Left lung (tissue), 14 donors: ENCODE measurements at places on chromosomes 1 and 21.

GRCh38 chr1:154726896-154727753, 119.1 kb upstream of the ADAR start:
- H3K36me3 ChIP-seq: no peaks in the 10 kb centered on the region
- no peak overlapping the region for H3K4me3 ChIP-seq
- H3K27ac ChIP-seq: no peak overlapping the region

- DNase-seq: no peak
- no peaks in the 10 kb centered on the region for H3K36me3 ChIP-seq
- no peak overlapping the region for H3K4me3 ChIP-seq
- H3K4me1 ChIP-seq: no peaks in the 10 kb centered on the region
- no peak overlapping the region for H3K27ac ChIP-seq
- H3K27me3 ChIP-seq: peaks cover 16% of the 10 kb centered on the region
Observed at GRCh38 chr1:7233237-7233540, 447.9 kb downstream of the CAMTA1 start.

- no peaks in the 10 kb centered on the region for H3K36me3 ChIP-seq
- DNase-seq: no peak
- no peaks in the 10 kb centered on the region for H3K4me1 ChIP-seq
- no peaks in the 10 kb centered on the region for H3K27me3 ChIP-seq
- no peak overlapping the region for H3K4me3 ChIP-seq
Observed at GRCh38 chr1:78916986-78917385, 89.5 kb downstream of the ADGRL4 start.

DNA sequence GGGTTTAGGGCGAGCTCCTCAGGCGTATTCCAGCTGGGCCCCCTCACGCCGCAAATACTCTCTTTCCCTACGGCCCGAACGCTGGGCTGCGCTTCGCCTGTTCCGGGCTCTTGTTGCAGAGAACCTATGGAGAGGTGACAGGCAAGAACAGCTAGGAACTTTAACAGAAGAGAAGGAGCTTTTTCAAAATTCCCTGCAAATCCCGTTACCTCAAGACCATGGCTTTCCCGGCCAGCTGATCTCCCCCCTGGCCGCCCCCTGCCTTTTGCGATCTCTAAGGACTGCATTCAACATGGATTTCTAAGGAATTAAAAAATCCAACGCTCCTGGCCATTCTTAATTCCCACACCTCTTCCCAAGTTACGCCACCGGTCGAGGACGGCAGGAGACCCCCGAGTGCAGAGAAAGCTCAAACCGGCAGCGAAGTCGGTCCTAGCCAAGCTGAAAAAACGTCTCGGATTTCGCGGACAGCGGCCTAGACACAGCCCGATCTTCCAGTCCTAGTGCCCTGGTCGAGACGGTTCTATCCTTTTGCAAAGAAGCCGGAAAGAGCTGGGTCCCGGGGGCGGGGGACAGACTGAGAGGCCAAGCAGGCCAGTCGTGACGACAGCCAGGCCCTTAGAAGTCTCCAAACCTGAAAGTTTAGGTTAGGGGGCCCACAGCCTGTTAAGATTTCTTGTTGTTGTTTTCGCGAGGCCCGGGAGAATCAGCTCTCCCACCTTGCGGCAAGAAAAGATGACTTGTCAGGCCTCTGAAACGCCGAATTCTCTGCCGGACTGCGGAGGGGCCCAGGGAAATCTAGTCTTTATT, 1.1 kb upstream of the TBX15 start:
- H3K36me3 ChIP-seq: no peaks in the 10 kb centered on the region
- DNase-seq: no peak
- peaks cover 100% of the 10 kb centered on the region for H3K27me3 ChIP-seq
- no peaks in the 10 kb centered on the region for H3K4me1 ChIP-seq
- no peak overlapping the region for H3K27ac ChIP-seq
- no peak overlapping the region for H3K4me3 ChIP-seq

DNA sequence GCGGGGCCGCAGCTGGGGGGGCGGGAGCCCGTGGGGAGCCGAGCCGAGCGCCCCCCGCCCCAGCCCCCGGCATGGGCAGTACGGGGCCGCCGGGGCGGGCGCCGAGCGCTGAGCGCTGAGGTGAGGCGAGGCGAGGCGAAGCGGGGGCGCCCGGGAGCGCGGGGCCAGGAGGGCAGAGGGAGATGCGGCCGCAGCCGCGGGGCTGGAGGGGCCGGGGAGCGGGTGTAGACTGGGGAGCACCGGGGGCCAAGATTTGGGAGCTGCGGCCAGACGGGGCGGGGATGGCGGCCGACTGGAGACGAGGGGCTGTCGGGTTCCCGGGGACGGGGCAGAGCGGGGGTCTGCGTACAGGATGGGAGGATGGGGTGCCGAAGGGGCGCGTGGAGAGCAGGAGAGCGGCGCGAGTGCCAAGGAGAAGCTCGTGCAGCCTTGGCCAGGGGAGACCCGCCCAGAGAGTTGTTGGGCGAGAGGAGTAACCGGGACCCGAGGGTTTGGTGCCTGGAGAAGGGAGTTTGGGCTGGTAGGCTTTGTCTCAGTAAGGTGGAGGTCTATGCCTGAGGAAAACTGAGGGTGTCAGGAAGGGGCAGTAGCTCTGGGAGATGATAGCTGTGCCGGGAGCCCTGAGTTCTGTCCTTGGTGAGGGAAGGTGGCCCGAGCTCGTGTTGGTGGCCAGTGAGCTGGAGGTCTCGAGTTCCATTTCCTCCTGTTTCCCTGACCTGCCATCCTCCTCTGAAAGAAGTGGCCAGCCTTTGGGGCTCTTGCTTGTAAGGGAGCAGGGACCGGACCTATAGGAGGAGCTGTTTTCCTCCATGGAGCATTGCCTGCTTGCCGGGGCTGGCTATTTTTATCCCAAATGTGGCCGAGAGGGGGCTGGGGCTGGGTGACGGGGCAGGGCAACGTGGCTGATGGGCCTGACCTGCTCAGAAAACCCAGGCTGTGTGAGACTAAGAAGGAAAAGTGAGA, 539 bp downstream of the ATP8B2 start:
- peak; percentile 74 for DNase-seq
- no peaks in the 10 kb centered on the region for H3K27me3 ChIP-seq
- H3K4me1 ChIP-seq: peaks cover 23% of the 10 kb centered on the region
- H3K4me3 ChIP-seq: peak overlapping the region; percentile 61

GRCh38 chr1:223229756-223230155, 86.7 kb upstream of the TLR5 start:
- DNase-seq: no peak
- no peaks in the 10 kb centered on the region for H3K27me3 ChIP-seq
- H3K4me3 ChIP-seq: no peak overlapping the region
- H3K27ac ChIP-seq: no peak overlapping the region
- no peaks in the 10 kb centered on the region for H3K36me3 ChIP-seq
